ENCODE measurements at places on chromosomes 6 and 20. TPM values are rescaled to one million over a fixed set of nuclear protein-coding genes. Genes with fewer than 3 reads are reported as not detected.
A peak's percentile ranks its signal among the peaks of the same experiment; 100 is the strongest.

DNA sequence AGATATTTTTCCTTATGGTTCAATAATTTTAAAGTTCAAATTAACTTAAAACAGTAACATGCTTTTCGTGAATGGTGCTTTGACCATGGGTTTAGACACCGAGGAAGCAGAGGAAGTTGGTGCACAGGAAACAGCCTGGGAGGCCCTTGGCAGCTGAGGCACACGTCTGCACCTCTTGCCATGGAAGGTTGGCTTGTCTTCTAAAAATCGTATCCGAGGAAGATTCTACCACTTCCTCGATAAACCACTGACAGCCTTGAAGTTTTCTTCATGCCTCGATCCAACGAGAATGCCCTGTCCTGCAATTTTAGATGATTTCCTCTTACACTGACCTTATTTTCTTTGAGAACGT is 12.2 kb downstream of the DLL1 start:
- no peak for DNase-seq

- DNase-seq, result no peak
Observed at GRCh38 chr20:58393299-58393698, 4.3 kb downstream of the VAPB start.

DNA sequence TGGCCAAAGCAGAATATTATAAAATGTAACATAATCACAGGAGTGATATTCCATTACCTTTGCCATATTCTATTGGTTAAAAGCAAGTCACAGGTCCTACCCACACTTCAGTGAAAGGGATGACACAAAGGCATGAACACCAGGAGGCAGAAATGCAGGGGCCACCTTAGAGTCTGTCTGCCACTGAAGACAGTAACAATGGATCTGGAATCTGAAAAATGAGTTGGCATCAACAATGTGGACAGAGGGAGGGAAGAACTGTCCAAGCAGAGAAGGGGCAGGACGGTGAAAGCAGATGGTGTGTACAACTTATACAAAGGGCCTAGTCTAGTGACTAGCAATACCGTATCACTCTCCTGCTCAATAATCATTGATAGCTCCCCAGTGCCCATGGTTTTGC is 6.6 kb upstream of the LPIN3 start:
- DNase-seq, result no peak

GRCh38 chr6:106252687-106253086 is 72.9 kb downstream of the ATG5 start:
- no peak for DNase-seq

DNA sequence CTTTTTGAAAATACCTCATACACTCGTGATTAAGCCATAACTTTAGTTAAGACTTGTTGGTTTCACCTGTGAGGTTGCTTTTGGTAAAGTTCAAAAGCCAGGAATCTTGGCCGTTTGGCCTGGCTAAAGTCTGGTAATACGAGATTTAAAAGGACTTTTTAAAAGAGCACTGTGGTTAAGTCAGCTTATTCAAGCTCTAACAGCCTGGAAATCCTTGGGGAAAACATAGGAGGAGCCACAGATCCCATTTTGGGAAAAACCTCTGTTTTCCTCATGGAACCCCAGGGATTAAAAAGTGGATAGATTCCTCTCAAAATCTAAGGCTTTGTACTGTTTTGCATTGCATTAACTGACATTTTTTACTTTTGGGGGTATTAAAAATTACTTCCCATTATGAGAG is 13.7 kb upstream of the SLC22A16 start:
- DNase-seq, result no peak

DNA sequence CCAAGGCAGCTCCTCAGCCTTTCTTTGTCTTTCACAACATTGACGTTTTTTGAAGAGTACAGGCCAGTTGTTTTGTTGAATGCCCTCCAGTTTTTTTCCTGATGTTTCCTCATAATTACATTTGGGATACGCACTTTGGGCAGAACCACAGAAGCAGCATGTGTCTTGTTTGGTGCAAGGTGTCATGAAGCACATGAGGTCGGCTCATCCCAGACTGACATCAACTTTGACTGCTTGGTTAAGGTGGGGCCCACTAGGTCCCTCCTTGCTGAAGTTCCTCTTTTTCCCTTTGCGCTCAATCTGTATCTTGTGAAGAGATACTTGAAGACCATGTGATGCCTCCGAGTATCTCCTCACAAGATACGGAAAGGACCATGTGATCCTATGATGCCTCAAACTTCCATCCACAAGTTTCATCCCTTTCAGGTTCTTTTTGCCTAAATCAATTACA is 10.5 kb downstream of the SNAI1 start:
- DNase-seq, result no peak

GRCh38 chr6:15132854-15133670 is 112.8 kb upstream of the JARID2 start:
- peak; percentile 95 for DNase-seq

DNA sequence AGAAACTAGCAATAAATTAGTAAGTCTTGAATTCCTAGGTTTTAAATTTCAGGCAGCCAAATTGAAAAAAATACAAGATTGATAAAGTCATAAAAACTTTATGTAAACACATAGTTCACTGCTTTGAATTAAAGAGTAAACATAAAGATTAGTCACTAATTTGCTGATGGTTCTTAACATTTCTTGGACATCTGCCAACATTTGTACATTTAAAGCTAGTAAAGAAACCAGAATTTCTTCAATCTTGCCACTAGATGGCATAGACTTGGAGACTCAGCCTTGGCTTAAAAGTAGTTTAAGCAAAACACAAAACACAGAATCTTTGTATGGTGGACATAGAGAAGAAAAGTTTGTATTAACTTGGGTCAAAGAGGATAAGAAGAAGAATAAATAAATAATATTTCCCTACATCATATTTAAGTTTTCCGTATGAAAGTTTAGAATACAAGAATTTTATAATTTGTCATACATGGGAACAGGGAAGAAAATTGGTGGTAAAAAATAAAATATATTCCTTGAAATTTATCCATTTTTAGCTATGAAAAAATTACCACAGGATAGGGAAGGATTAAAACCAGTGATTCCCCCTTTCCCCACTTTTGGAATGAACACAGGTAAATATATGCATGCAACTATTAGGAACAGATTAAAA is 41.7 kb upstream of the FAM135A start:
- DNase-seq, result peak; percentile 67

DNA sequence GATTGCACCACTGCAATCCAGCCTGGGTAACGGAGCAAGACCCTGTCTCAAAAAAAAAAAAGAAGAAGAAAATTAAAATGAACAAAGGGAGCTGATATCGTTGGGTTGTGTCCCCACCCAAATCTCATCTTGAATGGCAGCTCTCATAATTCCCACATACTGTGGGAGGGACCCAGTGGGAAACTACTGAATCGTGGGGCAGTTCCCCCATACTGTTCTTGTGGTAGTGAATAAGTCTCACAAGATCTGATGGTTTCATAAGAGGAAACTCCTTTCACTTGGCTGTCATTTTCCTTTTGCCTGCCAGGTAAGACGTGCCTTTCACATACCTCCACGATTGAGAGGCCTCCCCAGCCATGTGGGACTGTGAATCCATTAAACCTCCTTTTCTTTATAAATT is 149.4 kb downstream of the PREX1 start:
- DNase-seq, result no peak

- DNase-seq, result no peak
Observed at GRCh38 chr6:170243386-170243785, 47.5 kb downstream of the DLL1 start.

- no peak for DNase-seq
Observed at GRCh38 chr6:136618086-136618485, 67.9 kb upstream of the MAP7 start.

DNA sequence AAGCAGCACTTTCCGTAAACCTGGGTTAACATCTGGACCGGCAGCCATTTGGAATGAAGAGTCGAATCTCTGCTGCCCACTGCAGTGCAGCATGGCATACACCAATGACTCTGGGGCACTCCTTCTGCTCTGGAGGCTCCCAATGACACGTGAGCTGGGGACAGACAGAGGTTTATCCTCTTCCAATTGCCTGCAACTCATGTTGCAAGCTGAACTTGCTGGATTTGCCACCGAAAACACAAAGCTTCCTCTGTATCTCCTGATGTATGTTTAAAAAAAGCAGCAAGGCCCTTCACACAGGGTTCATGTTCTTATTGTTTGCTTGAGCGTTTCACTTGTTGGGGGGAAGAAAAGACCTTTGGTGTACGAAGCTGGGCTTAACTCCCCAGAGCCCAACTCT is 10.8 kb downstream of the NCOA5 start:
- no peak for DNase-seq

SPTLC3 gene
- not detected for total RNA-seq

SNX9 gene
- total RNA-seq, result 42.5 TPM

SEC23B gene
- 85.8 TPM for total RNA-seq

CNR1 gene
- total RNA-seq, result not detected

ECT2L gene
- total RNA-seq, result not detected

PMEPA1 gene
- 0.64 TPM for total RNA-seq

Measured in HCT116 (cell line).